ENCODE measurements at places on chromosomes 12 and 14.
A peak's percentile ranks its signal among the peaks of the same experiment; 100 is the strongest.

GRCh38 chr12:18810537-18811253 lies 72.8 kb downstream of the CAPZA3 start:
- no peak overlapping the region for H3K4me3 ChIP-seq
- DNase-seq = no peak
- H3K4me1 ChIP-seq = no peaks in the 10 kb centered on the region
- no peak overlapping the region for H3K27ac ChIP-seq
- no peaks in the 10 kb centered on the region for H3K36me3 ChIP-seq

GRCh38 chr12:92434607-92435025 lies 268.2 kb upstream of the PLEKHG7 start:
- no peaks in the 10 kb centered on the region for H3K36me3 ChIP-seq
- H3K27me3 ChIP-seq = no peaks in the 10 kb centered on the region
- no peak overlapping the region for H3K4me3 ChIP-seq
- H3K27ac ChIP-seq = no peak overlapping the region
- no peak for DNase-seq

DNA sequence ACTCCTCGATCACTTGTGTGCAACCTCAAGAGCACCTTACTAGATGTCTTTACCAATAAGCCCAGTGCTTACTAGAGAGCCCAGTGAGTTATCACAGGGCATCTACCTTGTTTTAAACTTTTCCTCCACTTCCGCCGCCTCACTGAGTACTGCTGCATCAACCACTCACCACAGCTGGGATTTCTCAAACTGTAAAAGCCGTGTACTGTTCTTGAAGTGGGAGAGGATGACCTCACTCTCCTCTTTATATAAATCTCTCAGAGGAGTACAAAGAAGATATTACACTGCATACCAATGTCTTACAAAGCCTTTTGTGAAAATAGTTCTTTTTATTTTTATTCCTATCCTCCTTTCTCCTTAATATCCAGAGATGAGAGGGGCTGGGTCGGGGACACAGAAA lies 94.1 kb downstream of the PLCZ1 start:
- no peak overlapping the region for H3K27ac ChIP-seq
- H3K27me3 ChIP-seq = no peaks in the 10 kb centered on the region
- no peak for DNase-seq

- H3K4me1 ChIP-seq = no peaks in the 10 kb centered on the region
- no peak for DNase-seq
- no peaks in the 10 kb centered on the region for H3K36me3 ChIP-seq
These were observed 128.3 kb downstream of the AKAP6 start for GRCh38 chr14:32457213-32457920.

GRCh38 chr14:75831455-75831854 lies 150.3 kb downstream of the TGFB3 start:
- H3K27me3 ChIP-seq = no peaks in the 10 kb centered on the region
- peak overlapping the region; percentile 72 for H3K27ac ChIP-seq
- H3K4me1 ChIP-seq = peaks cover 17% of the 10 kb centered on the region
- DNase-seq = no peak
